Pancreas (tissue), 10 donors: ENCODE measurements at places on chromosomes 16 and 17. TPM values are rescaled to one million over a fixed set of nuclear protein-coding genes. Genes with fewer than 3 reads are reported as not detected.

The SYCE1L gene
- 3.2 TPM for total RNA-seq

The SLC35G6 gene
- not detected for total RNA-seq

The CDT1 gene
- total RNA-seq = 1.8 TPM

The ABCA6 gene
- 4.1 TPM for total RNA-seq

GRCh38 chr16:66199189-66199588 is 167.3 kb upstream of the CDH5 start:
- H3K4me3 ChIP-seq = no peak overlapping the region
- no peak for DNase-seq
- no peak overlapping the region for H3K27ac ChIP-seq
- H3K27me3 ChIP-seq = no peaks in the 10 kb centered on the region
- H3K36me3 ChIP-seq = no peaks in the 10 kb centered on the region
- no peaks in the 10 kb centered on the region for H3K4me1 ChIP-seq

DNA sequence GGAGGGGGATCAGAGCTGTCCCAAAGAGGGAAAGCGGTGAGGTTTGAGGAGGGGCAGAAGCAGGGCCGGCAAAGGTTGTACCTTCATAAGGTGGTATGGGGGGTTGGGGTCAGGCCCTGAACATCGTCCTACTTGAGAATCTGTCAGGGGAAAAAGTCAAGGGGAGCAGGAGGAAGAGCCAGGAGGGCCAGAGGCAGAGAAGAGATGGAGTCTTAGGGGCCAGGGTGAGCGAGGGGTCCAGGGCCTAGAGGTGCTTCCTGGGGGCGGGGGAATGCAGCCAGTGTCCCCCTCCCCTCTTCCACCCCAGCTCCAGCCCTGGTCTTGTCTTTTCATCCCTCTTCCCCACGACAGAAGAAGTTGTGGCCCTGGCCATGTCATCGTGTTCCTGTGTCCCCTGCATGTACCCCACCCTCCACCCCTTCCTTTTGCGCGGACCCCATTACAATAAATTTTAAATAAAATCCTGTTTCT is 1.3 kb upstream of the PRRT2 start:
- no peak overlapping the region for H3K4me3 ChIP-seq
- H3K36me3 ChIP-seq = no peaks in the 10 kb centered on the region
- H3K27ac ChIP-seq = peak overlapping the region; percentile 85
- DNase-seq = no peak
- H3K4me1 ChIP-seq = no peaks in the 10 kb centered on the region
- H3K27me3 ChIP-seq = no peaks in the 10 kb centered on the region

The CX3CL1 gene
- 6.0 TPM for total RNA-seq

The MT3 gene
- not detected for total RNA-seq

- H3K27ac ChIP-seq = no peak overlapping the region
- H3K4me1 ChIP-seq = no peaks in the 10 kb centered on the region
- H3K4me3 ChIP-seq = no peak overlapping the region
- no peaks in the 10 kb centered on the region for H3K27me3 ChIP-seq
These were observed 37.1 kb downstream of the LCMT1 start for GRCh38 chr16:25148568-25149215.

The CCDC200 gene
- total RNA-seq = not detected

The PRMT7 gene
- total RNA-seq = 20.0 TPM

The ITGAX gene
- 0.56 TPM for total RNA-seq

The ANTKMT gene
- total RNA-seq = 12.2 TPM

- peak overlapping the region; percentile 67 for H3K4me3 ChIP-seq
- H3K36me3 ChIP-seq = no peaks in the 10 kb centered on the region
- peaks cover 23% of the 10 kb centered on the region for H3K4me1 ChIP-seq
- H3K27me3 ChIP-seq = no peaks in the 10 kb centered on the region
- H3K27ac ChIP-seq = peak overlapping the region; percentile 87
These were observed 1.9 kb downstream of the GLIS2 start for GRCh38 chr16:4317532-4318450.

- H3K4me3 ChIP-seq = no peak overlapping the region
- H3K4me1 ChIP-seq = no peaks in the 10 kb centered on the region
- no peaks in the 10 kb centered on the region for H3K27me3 ChIP-seq
- no peaks in the 10 kb centered on the region for H3K36me3 ChIP-seq
- H3K27ac ChIP-seq = no peak overlapping the region
These were observed 13.7 kb downstream of the CIBAR2 start for GRCh38 chr16:85098565-85098964.

DNA sequence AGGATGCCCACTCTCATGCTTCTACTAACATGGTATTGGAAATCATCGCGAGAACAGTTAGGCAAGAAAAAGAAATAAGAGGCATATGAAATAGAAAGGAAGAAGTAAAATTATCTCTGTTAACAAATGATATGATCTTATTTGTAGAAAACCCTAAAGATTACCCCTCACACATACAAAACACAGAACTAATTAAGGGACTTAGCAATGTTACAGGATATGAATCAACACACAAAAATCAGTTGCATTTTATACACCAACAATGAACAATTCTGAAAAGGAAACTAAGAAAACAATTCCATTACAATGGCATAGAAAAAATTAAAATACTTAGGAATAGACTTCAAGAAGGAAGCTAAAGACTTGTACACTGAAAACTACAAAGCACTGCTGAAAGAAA is 2.7 kb upstream of the CAPNS2 start:
- H3K4me3 ChIP-seq = no peak overlapping the region
- no peak for DNase-seq
- no peaks in the 10 kb centered on the region for H3K36me3 ChIP-seq
- H3K27ac ChIP-seq = no peak overlapping the region
- H3K27me3 ChIP-seq = no peaks in the 10 kb centered on the region

DNA sequence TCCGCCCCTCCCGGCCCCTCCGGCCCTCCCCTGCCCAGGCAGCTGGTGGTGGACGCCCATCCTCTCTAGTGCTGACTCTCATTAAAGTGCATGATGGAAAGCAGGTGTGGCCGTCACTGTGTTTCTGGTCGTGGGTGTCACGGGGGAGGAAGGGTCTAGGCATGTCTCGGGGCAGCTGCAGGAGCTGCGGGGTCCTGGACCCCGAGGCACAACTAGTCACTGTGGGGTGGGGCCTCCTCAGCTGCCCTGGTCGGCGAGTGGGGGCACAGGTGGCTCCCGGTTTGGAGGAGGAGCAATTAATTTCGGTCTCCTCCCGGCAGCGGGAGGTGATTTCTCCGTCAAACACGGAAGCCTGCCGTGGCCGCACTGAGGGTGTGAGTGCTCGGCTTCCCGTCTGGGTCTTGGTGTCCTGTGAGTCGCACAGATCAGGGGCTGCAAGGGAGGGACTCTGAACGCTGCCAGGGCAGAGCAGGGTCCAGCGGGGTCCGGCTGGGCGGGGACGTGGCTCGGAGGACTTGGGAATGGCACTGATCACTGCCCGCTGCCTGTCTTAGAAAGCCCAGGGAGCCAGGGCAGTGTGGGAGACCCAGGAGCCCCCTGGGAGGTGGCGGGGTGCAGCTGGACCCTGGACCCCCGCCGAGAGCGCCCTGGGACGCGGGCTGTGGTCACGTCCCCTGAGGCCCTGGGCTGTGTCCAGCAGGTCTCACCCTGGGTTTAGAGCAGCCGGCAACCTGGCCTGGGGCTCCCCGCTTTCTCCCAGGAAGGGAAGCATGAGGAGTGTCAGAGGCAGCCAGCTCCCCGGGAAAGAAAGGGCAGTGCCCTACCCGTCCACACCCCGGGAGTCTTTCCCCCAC is 3.3 kb downstream of the TPSD1 start:
- DNase-seq = no peak
- H3K4me3 ChIP-seq = peak overlapping the region; percentile 28
- H3K27ac ChIP-seq = no peak overlapping the region
- H3K4me1 ChIP-seq = no peaks in the 10 kb centered on the region
- H3K27me3 ChIP-seq = peaks cover 5% of the 10 kb centered on the region

The SPATA22 gene
- not detected for total RNA-seq

The DNAH3 gene
- total RNA-seq = 0.03 TPM

- peaks cover 57% of the 10 kb centered on the region for H3K4me1 ChIP-seq
- H3K27me3 ChIP-seq = no peaks in the 10 kb centered on the region
- H3K27ac ChIP-seq = no peak overlapping the region
- no peak for DNase-seq
- no peak overlapping the region for H3K4me3 ChIP-seq
- no peaks in the 10 kb centered on the region for H3K36me3 ChIP-seq
These were observed 11.2 kb downstream of the NLK start for GRCh38 chr17:28053725-28054124.

The GRIN2C gene
- not detected for total RNA-seq

The MT1A gene
- total RNA-seq = 4.0 TPM

GRCh38 chr16:2815299-2815771 is 1.7 kb upstream of the PRSS21 start:
- no peaks in the 10 kb centered on the region for H3K36me3 ChIP-seq
- no peaks in the 10 kb centered on the region for H3K4me1 ChIP-seq
- no peak for DNase-seq
- H3K4me3 ChIP-seq = no peak overlapping the region
- no peak overlapping the region for H3K27ac ChIP-seq

The RNF157 gene
- total RNA-seq = 3.4 TPM

DNA sequence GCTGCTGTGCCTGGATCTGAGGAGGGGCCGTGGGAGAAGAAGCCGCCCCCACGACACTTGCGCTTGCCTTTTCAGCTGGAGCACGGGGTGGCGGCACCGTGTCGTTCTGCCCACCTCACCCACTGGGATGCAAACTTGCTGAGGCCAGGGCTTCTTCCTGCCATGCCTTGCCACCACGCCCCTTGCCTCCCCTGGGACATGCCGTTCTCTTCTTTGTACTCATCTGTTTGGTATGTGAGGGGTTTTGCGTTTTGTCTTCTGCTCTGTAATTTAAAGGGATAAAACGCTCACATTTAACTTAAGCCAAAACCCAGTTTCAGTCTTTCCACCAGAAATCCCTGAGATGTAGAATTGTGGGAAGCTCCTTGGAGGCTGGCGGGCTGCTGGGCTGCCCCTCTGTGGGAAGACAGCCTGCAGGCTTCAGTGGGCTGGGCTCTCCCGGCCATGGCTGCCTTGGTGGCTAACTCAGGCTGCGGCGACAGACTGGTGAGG is 180.2 kb downstream of the RPTOR start:
- H3K36me3 ChIP-seq = no peaks in the 10 kb centered on the region
- no peak for DNase-seq
- H3K27ac ChIP-seq = no peak overlapping the region
- H3K27me3 ChIP-seq = no peaks in the 10 kb centered on the region

The NAA38 gene
- total RNA-seq = 29.6 TPM

DNA sequence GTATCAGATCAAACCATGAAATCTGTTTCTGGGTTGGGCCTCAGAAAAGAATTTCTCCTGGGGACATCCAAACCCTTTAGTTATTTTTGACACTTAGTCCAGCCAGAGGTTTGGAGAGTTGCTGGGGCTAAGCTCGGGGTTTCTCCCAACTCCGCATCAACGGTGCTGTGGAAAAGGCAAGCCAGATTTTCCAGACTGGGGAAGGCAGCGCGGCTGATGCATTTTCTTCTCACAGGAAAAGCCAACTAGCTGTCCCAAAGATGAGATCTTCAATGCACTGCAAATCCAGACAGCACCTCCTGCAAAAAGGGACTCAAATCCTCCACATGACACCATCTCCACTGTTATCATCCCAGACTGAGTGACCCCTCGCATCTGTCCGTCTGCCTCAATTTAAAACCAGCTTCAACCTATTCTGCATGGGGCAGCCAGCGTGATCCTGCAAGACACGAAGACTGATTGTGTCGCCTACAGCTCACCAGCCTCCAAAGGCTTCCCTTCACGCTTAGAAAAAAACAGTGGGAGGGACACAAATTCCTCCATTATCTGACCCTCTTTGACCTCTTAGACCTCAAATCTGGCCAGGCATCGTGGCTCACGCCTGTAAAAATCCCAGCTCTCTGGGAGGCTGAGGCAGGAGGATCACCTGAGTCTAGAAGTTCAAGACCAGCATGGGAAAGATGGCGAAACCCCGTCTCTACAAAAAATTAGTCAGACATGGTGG is 62.0 kb downstream of the GAS7 start:
- H3K27me3 ChIP-seq = no peaks in the 10 kb centered on the region
- H3K27ac ChIP-seq = no peak overlapping the region
- no peaks in the 10 kb centered on the region for H3K4me1 ChIP-seq
- DNase-seq = no peak
- H3K36me3 ChIP-seq = no peaks in the 10 kb centered on the region

DNA sequence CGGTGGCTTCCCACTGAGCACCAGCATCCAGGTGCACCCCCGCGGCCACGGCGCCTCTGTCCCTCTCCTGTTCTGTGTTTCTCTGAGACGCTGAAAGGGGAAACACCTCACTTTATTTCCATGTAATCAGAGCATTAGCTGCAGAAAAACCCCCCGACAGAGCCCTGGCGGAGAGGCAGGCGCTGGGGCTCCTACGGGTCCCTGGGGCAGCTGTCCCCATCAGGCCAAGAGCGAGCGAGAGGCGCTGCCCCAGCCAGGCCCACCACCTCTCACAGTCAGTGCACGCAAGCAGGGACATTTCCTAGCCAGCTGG is 27.1 kb upstream of the CHMP6 start:
- no peak overlapping the region for H3K4me3 ChIP-seq
- H3K27ac ChIP-seq = no peak overlapping the region
- no peaks in the 10 kb centered on the region for H3K27me3 ChIP-seq
- no peak for DNase-seq
- H3K4me1 ChIP-seq = peaks cover 3% of the 10 kb centered on the region
- no peaks in the 10 kb centered on the region for H3K36me3 ChIP-seq

DNA sequence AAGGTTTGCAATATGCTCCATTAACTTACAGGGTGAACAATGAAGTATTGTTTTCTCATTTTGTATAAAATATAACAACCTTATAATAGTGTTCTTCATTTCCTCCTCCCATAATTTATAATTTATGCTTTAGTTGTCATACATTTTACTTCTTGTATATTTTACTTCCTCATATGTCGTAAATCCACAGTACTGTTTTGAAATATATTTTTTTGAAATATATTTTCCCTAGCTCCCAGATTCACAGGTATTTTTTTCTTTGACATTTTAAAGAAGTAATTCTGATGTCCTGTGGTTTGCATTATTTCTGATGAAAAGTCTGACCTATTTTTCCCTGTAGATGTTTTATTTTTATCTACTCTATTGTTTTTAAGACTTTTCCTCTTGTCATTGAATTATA is 52.7 kb downstream of the VMP1 start:
- no peak for DNase-seq
- H3K27me3 ChIP-seq = no peaks in the 10 kb centered on the region

DNA sequence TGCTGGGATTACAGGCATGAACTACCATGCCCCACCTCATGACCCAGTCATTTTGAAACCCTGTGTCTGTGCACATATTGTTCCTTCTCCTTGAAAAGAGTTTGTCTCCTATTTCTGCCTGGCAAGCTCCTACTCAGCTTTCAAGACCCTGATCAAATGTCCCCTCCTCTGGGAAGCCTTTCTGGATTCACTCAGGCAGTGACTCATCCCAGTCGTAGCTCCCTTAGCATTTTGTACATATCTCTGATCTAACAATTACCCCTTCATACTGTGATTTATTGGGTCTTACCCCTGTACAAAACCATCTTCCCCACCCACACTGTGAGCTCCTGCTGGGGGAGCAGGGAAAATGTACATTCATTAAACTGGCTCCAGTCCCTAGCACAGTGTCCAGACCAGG is 18.1 kb upstream of the ABCC12 start:
- no peaks in the 10 kb centered on the region for H3K36me3 ChIP-seq
- no peak for DNase-seq
- H3K4me3 ChIP-seq = no peak overlapping the region
- no peaks in the 10 kb centered on the region for H3K4me1 ChIP-seq
- no peak overlapping the region for H3K27ac ChIP-seq
